Left forelimb (tissue), 1 donor: ENCODE measurements at places on chromosomes 3 and 15.

GRCh38 chr3:151316267-151316991 is at the start of gene GPR87:
Gene GPR87 (minus strand): TSS chr3:151316820. CDS start chr3:151300100, 16,720 bp downstream.
- DNase-seq: no peak

- DNase-seq: peak; percentile 15
Measured at GRCh38 chr15:31235311-31236183, 91.1 kb upstream of the KLF13 start.

GRCh38 chr3:107384907-107385306 is 7.7 kb downstream of the CCDC54 start:
- DNase-seq: no peak

- no peak for DNase-seq
Measured at GRCh38 chr3:111215481-111215880, 143.9 kb downstream of the NECTIN3 start.

GRCh38 chr3:187849016-187849654 is 103.9 kb upstream of the BCL6 start:
- DNase-seq: no peak
